Activated naive CD4-positive, alpha-beta T cell (primary cell): ENCODE measurements at places on chromosomes 6 and 20.

DNA sequence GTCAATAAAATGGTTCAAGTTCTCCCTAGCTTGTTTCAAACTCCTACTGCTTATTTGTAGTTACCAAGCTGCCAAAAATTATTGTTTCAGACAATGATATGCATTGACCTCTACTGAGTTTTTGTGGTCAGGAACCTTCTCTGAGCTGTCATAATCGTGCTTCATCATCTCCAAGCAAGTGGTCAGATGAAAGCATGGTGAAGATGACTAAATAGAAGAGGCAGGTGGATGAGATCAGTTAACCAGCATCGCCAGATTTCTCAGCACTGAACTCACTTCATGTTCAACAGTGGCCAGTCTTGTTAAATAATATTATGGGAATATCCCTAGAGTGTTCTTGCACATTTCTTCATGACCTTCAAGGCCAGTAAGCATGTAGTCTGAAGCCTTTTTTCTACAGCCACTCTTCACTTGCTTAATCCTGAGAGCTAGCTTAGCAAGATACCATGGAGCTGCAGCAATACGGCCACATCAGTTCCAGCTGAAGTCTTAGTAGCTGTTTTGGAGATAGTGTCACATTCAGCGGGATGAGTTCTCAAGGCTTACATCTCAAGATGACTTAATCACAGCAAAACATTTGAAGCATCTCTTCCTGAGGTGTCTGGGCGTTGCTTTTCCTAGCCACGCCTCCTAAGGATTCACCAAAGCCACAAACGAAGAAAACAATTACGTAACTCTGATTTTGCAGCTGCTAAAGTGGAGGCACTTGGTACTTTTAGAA is 101.6 kb upstream of the TMEM30A start:
- DNase-seq = no peak

- DNase-seq = no peak
These were observed 70.0 kb downstream of the HDDC2 start for GRCh38 chr6:125231574-125232343.

DNA sequence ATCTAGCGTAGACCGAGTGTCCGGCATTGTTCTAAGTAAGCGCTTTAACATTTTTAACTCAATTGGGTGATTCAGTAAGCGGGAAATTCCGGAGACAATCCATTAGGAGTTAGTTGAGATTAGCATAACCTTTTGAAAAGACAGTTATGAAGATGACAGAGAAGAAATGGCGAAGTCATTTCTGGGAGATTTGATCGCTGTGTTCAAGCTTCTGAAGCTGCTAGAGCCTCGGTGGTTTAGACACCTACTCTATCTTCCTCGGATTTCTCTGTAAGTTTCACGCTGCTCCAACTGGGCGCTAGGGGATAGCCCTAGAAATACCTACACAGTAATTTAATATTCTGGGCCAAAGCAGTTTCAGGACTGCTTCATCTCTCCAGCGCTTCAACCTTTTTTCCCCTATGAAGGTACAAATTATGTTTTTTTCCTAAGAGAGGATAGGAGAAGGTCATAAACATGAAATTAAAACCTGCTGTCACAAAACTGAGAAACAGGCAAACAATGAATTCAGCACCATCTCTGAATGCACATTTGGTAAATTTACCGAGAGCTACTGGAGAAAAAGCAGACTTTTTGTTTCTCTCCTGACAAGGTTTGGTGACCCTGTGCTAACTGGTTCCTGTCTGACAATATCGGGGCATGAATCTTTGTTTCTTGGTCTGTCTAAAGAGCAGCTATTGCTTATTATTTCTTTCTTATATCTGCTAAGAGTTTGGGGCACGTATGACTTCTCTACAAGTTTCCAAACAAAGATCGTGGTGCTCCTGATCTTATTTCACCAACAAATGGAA is 22.4 kb downstream of the ZNF311 start:
- DNase-seq = no peak

GRCh38 chr20:32672982-32673851 is 524 bp downstream of the C20orf203 start:
- DNase-seq = no peak

- DNase-seq = no peak
These were observed 4.4 kb upstream of the RAET1L start for GRCh38 chr6:150029749-150030148.

- no peak for DNase-seq
These were observed 163.4 kb upstream of the HEY2 start for GRCh38 chr6:125586074-125586473.

DNA sequence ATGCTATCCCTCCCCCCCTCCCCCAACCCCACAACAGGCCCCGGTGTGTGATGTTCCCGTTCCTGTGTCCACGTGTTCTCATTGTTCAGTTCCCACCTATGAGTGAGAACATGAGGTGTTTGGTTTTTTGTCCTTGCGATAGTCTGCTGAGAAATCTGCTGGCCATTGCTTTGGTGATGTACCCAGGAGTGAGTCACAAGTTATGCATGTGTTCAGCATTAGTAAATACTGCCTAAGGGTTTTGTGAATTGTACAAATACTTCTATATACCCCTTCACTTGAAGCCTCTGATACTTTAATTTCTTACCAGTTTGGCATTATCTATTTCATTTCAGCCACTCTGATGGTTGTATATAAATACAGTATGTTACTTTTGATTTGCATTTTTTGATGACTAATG is 711.3 kb upstream of the GJE1 start:
- no peak for DNase-seq

DNA sequence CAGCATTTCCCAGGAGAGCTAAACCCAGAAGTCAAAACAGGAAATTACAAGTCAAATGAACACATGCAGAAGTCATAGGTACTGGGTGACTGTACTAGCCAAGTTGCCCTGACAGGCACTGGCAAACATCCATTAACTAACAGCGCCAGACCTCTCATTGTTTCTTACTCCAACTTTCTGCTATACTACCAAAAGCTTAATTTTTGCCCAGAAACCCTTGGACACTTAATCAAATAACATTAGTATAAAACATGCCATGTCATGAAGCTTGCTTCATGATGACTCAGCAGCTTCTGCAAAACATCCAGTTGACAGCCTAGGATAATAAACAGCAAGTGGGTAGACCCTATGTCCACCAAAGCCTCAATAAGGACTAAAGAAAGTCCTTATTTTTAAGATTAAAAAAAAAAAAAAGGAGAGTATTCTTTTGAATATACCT is 3.5 kb downstream of the NUP153 start:
- DNase-seq = no peak

DNA sequence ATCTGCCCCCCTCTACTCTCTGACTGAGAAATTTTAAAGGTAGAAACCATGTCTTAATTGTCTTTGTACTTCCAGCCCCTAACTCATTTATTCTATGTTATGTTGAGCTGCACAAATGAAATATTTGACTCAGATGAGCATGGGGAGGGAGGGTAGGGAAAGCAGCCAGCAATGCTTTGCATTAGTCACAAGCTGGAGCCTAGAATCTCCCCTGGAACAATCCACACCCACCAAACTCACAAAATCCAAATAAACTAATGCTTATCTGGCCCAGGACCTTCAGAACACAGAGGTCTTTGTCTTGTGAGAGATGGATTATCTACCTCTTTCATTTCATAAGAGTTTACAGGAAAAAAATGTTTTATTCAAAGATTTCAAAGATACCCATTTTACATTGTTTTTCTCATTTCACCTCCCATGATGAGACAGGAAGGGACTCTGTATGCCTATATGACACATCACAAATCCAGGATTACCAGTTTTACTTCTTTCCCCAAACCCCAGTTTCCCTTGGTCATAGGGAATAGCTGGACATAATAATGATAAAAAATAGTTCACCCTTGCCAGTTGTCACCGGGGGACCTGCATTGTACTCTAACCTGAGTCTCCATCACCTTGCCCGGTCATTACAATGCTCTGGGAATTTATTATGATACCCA is 466.9 kb downstream of the KIF16B start:
- DNase-seq = no peak

- peak; percentile 47 for DNase-seq
These were observed 25.4 kb downstream of the SLC17A9 start for GRCh38 chr20:62977613-62978560.

GRCh38 chr20:17972121-17972520 is 3.3 kb downstream of the MGME1 start:
- DNase-seq = no peak

- DNase-seq = no peak
These were observed 91.6 kb downstream of the PSMG4 start for GRCh38 chr6:3350252-3350796.

DNA sequence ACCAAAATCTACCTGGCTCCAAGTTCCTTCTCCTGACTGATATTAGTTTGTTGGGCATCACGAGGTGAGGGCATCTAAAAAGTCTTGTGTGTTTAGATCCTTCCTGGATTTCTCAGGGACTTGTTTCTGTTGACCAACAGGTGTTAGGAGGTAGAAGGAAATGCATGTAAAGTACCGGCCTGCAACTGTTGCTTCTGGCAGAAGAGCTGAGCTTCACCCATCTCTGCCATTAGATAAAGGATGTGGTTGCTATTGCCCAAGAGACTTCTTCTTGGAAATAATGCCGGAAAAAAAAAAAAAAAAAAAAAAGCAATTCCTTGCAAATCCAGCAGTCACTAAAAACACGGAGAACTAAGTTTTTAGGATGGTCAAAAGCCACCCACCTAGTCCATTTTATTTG is 303.1 kb downstream of the CDH26 start:
- DNase-seq = no peak

DNA sequence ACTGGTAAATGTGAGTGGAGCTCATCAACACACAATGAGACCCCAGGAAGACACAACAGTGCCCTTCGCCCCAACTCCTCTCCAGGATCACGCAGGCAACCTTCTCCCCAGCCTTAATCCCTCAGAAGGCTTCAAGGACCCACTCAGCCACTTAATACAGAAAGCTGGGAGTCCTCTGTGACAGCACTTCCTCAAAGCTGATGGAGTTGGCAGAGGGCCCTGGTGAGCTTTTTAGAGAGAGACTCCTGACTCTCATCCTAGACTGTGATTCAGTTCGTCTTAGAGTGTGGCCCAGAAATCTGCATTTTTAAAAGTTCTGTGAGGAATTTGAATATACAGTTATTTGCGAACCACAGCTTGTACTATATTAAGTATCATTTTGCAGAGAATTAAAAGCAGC is 187.7 kb downstream of the UST start:
- DNase-seq = no peak

DNA sequence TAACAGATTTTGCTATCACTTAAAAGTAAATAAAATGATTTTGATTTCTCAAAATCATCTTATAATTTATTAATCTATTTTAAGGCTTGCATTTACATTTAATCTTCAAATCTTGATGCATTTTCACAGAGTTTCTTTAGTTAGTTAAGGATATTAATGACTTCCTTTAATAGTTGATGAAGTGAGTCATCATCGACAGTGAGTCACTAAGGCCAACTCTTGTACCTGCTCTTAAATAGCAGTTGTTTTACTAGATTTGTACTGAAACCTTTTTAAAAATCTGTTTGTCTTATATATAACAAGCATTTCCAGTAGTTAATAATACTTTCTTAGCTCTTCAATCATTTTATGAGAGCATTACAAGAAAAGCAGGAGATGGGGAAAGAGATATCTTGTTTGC is 191.7 kb downstream of the ESR1 start:
- DNase-seq = no peak

GRCh38 chr20:3077618-3078134 is 6.3 kb downstream of the OXT start:
- DNase-seq = no peak

DNA sequence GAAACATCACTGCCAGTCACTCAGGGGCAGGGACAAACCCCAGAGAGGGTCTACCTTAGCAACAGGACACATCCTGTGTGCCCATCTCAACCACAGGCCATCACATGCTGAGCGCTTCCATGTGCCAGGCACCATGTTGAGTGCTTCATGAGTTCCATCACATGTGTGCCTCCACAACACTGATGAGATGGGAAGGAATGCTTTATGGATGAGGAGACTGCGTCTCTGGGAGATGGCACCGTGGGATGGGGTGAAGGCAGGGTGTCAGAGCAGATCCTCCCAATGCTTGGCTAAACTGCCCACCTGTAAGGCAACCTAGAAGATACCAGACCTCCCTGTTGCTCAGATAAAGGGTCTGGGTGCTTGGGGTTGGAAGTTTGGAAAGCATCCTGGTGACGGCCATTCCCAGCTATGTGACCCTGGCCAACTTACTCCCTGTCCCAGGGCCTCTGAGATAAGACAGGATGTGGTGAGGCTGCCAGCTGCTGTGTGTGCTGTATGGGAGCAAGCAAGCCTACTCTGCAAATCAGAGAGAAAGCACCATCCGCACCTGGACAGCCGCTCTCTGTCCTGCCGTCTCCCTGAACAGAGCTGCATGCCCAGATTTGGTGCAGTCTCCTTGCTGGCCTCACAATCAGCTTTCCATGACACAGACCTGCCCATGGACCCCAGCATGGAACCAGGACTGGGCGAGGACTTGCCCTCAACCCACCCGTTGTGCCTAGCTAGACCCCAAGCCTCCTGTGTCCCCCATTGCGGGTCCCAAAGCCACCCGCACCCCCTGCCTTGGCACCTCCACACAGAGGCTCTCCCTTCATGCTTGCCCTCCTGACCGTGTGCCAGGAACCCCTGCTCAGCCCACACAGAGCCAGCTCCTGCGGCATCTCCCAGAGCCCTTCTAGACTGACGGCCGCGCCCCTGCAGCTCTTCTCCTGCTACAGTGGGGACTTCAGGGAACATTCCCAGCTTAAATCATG is 143.7 kb downstream of the SYNDIG1 start:
- DNase-seq = no peak

DNA sequence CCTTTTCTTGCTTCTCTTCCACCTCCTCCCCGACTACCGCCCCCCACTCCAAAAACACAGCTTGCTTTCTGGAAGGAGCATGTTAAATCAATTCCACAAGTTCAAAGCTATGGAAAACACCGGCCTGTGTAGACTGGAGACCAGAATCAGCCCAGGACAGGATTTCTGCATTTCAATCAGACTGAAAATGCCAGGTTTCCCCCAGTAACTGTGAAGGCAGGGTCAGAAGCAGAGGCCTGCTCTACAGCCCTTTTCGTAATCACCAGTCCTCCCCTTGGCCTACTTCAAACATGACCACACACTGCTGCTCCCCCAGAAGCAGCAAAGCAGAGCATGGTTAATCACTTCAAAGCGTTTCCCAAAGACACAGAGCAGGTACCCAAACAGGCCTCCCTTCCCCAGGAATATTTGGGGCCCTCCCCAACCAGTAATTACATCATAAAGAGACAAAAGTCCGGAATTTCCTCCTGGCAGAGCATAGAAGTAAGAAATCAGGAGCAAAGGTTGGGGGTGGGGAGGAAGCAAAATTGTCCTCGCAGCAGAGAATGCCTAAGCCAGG is 38.4 kb downstream of the ZMYND8 start:
- no peak for DNase-seq

GRCh38 chr6:161476711-161477110 is 202.8 kb upstream of the AGPAT4 start:
- no peak for DNase-seq

- peak; percentile 36 for DNase-seq
These were observed 95.3 kb upstream of the BHLHE23 start for GRCh38 chr20:63101781-63102720.

GRCh38 chr6:165584541-165584940 is 78.5 kb downstream of the PDE10A start:
- no peak for DNase-seq
